ENCODE measurements at places on chromosomes 3 and 15.

DNA sequence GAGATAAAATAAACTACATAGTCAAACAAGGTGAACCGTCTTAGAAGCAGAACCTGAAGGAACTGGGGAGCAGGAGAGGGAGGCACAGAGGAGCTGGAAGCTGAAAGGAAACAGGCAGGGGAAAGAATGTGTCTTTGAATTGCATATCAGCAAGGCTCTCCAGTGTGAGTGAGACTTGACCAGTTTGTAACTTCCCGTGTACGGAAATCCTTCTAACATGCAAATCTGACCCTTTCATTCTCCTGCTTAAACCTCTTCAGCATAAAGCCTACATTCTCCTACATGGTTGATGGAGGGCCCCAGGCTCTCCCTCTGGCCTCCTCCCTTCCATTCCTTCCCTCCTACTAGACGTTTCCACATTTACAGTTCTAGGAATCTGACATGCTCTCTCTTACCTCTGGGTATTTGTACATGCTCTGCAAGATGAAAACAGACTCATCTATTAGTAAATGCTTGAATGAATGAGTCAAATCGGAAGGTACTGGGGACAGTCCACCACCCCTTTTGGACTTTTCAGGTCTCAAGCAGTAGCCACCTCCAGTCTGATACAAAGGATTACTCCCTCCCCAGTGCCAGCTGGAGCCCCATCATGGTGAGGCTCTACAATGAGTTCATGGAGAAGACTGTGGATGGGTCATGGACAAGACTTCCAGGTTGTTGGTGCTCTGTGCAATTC is 6.1 kb upstream of the SLC25A38 start:
- no peak for DNase-seq

DNA sequence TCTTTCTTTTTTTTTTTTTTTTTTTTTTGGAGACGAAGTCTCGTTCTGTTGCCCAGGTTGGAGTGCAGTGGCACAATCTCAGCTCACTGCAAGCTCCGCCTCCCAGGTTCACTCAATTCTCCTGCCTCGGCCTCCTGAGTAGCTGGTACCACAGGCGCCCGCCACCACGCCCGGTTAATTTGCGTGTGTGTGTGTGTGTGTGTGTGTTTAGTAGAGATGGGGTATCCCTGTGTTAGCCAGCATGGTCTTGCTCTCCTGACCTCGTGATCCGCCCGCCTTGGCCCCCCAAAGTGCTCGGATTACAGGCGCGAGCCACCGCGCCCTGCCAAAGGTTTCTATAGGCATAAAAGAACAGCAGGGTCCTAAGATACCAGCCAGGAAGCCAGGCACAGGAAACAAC is 261.0 kb upstream of the CCDC54 start:
- DNase-seq: no peak

DNA sequence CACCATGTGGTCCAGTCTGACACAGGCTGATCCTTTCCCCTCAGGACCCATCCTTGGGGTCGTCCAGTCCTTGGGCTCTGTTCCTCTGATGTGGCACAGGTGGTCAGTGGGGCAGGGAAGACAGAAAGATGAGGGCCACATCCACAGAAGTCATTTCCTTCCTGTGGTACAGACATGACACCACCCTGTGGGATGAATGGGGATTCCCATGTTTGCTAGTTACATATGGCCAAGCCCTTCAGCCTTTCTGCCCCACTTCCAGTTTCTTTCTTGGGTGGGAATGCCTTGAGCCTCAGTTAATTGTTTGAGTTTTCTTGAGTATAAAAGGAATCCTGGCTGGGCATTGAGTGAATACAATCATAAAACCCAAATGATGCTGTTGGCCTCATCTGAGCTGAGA is 284.7 kb upstream of the CTDSPL start:
- DNase-seq: no peak

GRCh38 chr3:47019201-47019600 is 39.7 kb downstream of the NBEAL2 start:
- DNase-seq: no peak

DNA sequence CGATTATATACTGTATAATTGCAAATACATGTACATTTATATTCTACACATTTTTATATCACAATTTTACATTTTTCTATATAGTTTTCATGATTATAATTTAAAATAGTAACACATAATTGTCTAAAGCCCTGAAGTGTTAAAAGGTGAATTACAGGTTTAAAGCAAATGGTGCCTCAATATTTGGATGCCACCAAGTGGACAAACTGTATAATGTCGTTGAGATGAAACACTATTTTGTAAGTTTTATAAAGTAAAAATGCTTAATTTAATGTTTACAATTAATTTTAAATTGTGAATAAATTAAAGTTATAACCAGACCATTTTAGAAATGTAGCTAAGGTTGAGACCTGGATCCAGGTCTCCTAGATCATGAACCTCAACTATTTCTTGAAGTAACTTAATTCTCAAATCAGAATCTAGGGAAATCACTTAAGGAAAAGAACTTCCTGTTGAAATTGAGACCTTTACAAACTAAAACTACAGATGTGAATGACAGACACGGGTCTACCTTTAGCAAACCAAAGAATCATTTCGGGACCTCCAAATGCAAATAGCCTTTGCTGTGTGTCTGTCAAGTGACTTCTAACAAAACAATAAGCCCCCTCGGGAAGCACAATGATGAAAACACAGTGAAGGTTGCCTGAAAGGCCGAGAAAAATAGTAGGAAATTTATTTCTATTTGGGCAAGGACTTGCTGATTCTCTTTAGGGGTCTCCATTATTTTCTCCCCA is 37.8 kb downstream of the EHHADH start:
- DNase-seq: no peak

- DNase-seq: no peak
Measured at GRCh38 chr3:25292036-25292435, 136.0 kb upstream of the RARB start.

- DNase-seq: no peak
Measured at GRCh38 chr15:58026051-58026450, 39.5 kb downstream of the ALDH1A2 start.

DNA sequence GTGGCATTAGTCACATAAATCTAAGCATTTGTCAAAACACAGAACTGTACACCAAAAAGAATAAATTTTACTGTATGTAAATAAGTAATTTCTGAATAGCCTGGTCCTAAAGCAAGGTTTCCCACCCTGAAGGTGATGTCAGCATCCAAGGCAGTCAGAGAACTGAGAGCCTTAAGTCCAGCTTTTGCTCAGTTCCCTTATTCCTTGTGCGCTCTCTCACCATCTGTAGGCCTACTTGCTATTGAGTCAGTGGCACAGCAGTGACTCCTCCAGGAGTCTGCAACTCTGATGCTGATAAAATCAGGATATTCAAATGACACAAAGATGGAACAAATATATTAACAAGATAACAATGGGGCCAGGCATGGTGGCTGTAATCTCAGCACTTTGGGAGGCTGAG is 22.3 kb downstream of the VPS39 start:
- DNase-seq: no peak

DNA sequence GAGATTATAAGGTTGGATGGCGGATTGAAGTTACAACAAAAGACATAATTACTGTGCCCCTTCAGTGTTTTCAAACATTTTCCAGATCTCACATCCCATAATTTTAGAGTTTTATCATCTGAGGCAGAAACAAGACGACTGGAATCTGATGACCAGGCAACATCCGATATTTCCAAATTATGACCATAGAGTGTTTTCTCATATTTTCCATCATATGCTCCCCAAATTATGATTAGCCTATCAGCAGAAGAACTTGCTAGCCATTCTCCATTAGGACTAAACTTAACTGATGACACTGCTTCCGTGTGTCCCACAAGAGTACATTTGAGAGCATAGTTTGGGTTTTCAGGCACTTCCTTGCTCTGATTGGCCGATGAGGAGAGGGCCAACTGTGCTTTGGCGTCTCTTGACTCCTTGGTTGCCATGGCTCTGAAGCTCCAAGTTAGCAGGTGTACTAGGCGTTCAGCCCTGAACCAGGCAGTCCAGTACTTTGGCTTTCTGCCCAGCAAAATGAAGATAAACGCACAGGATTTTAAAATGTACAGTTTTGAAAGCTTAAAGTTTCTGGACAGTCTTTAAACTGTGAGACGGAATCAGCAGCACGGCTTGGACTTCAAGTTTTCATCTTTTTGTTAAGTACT is 638 bp downstream of the WDR5B start:
- DNase-seq: peak; percentile 48

DNA sequence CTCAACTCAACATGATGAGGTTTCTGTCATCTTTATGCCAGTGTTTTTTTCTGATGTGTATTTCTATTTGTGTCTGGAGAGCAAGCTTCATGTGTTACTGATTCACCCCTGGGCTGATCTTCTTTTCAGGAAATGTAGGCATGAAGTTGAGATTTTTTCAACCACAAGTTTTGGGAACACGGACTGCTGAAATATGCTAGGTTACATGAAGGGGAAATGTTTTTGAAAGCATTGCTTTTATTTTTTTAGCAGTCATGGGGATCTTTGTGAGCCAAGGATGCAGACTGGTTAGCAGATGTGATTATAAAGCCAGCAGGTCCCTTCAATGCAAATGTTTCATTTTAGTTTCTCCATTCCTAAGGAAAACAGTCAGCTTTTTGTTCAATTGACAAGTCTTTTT is 219.3 kb upstream of the COL8A1 start:
- DNase-seq: no peak

- peak; percentile 7 for DNase-seq
Measured at GRCh38 chr3:112464264-112464663, 35.0 kb downstream of the BTLA start.

DNA sequence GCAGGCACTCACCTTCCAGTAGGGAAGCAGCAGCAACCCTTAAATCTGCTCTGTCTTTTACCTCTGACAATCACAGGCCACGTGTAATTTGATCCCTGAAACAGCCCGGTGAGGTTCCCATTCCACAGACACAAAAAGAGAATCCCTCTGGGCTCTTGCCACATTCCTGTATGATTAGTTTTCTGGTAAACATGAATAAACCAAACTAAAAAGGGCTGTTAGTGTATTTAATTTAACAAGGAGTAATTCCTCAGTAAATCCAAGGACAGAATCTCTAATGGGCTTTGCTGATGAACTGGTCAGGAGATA is 186.9 kb downstream of the FAM43A start:
- no peak for DNase-seq

- DNase-seq: no peak
Measured at GRCh38 chr3:20091331-20092047, 51.2 kb downstream of the KAT2B start.

- DNase-seq: no peak
Measured at GRCh38 chr3:51637941-51638471, 33.0 kb upstream of the TEX264 start.

DNA sequence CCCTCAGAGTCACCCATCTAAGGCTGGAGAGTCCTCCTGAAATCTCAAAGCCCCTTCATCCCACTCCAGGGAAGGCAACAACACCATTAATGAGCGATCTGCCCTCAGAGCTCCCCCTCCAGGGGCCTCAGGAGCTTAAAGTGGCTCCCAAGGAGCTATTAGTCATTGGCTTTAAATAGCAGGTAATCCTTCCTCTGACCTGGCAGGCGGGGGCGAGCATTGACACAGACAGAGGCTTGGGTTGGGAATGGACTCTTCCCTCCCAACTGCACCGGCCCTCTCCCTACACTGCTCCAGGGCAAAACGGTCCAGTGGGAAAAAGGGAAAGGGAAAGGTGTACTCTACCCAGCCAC is 1.4 kb downstream of the MFGE8 start:
- no peak for DNase-seq

DNA sequence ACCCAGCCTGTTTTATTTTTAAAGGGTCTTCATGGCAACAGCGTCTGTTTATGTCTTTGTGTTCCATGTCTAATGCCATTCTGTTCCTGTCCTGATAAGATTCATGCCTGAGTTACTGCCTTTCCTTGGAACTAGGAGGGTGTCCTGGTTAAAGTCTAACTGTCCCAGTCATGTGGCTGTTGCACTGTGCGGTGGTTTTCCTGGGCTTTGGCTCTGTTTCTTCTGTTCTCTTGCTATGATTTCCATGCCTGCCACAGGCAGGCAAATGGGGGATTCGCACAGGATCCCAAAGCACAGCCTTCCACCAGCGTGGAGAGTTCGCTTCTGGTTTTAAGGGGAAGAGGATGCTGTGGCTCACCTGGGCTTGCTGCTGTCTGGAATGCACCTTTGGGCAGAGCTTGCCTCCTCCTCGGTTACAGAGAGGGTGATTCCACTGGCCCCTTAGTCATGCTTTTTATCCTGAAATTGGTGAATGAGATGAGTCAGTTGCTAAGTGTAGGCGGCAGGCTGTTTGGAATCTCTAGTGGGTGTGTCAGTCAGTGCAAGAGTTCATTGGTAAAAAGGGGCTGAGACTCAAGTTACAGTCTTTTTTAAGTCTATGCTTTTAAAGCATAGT is 86.8 kb downstream of the CCK start:
- DNase-seq: no peak

DNA sequence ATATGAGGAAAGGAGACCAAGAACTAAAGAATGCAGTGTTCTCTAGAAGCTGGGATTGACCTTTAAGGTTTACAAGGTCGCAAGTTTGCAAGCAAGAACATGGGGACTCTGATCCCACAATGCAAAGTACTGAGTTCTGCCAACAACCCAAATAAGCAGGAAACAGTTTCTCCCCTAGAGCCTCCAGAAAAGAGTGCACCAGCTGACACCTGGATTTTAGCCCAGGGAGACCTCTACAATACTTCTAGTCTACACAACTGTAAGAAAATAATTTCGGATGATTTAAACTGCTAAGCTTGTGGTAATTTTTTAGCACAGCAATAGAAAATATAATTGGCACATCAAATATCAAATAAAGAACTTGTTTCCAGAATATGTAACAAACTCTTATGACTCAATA is 46.4 kb downstream of the EHHADH start:
- no peak for DNase-seq

GRCh38 chr3:159126261-159127020 is 324.6 kb downstream of the MFSD1 start:
- DNase-seq: no peak

- DNase-seq: no peak
Measured at GRCh38 chr15:66114863-66115425, 138.6 kb downstream of the MEGF11 start.

DNA sequence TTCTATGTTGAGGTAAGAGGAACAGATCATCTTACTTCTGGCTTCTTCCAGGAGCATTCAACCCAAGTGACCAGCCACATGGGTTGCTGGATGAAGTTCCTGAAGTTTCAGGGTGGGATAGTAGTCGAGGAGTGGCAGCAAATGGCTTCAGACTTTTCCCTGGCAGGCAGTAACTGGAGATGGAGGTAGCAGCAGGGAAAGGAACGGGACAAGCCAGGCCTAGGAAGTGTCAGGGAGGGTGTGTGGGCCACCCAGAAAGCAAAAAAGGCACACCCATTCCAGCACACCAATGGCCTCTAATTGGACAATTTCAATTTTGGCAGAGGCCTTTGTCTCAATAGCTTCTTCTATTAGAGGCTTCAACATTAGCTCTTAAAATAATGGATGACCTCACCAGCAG is 498.6 kb upstream of the ATP11B start:
- no peak for DNase-seq

GRCh38 chr3:141044695-141045641 is 6.2 kb upstream of the SPSB4 start:
- DNase-seq: no peak

GRCh38 chr3:63974451-63974850 is 48.8 kb downstream of the PSMD6 start:
- no peak for DNase-seq

GRCh38 chr15:69693059-69693458 is 240.4 kb downstream of the RPLP1 start:
- DNase-seq: no peak
